ENCODE measurements at places on chromosomes 2 and 18. TPM values are rescaled to one million over a fixed set of nuclear protein-coding genes. Genes with fewer than 3 reads are reported as not detected.

GRCh38 chr18:6719910-6720683, 9.4 kb upstream of the ARHGAP28 start:
- no peak for DNase-seq

DNA sequence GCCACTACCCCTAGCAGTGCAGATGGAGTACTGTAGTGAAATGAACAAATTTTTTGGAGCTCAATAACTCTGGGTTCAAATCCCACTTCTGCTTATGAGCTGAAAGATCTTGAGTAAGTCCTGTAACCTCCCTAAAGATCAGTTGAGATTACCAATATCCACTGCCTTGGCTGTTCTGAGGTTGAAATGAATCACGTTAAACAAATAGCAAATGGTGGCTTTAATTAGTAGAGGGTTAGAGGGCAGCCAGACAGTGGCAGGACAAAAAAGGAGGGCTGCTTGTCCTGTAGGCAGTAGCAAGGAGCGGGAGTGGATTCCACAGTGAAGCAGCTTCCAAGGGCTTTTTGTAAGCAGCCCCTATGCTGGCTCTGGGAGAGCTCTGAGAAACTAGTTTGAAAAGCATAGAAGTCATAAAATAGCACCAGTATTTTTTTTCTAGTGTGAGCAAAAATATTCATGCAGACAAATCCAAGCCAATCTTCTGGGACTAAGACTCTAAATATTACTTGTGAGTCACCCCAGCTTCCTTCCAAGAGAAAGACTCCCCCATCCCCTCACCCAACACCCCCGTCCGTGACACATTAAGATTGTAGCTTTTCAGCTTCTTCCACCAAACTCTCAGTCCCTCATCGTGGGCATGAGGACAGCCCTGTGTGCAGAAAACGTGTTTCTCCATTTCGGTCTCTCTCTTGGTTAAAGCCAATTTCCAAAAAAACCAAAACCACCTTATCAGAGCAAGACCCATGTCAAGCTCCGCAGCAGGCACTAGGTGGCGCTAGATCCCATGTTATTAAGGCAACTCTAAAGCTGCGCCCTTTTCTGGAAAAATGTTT, 123.5 kb upstream of the LGALSL start:
- peak; percentile 71 for DNase-seq

- DNase-seq = no peak
Observed at GRCh38 chr2:6819668-6820067, 46.0 kb downstream of the CMPK2 start.

DNA sequence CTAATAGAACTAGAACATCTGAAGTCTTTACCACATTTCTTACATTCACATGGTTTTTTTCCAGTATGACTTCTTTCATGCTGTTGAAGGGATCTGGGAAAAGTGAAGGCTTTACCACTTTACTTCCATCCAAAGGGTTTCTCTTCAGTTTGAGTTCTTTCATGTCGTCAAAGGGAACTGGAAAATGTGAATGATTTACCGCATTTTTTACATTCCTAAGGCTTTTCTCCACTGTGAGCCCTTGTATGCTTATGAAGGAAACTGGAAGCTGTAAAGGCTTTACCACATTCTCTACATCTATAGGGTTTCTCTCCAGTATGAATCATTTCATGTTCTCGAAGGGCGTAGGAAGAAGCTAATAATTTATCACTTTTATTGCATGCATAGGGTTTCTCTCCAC, 46.7 kb downstream of the NBEAL1 start:
- DNase-seq = no peak

DCDC2C gene
- not detected for total RNA-seq

All from psoas muscle (tissue), 8 donors.